ENCODE measurements at places on chromosomes 16 and 17.
A peak's percentile ranks its signal among the peaks of the same experiment; 100 is the strongest.

DNA sequence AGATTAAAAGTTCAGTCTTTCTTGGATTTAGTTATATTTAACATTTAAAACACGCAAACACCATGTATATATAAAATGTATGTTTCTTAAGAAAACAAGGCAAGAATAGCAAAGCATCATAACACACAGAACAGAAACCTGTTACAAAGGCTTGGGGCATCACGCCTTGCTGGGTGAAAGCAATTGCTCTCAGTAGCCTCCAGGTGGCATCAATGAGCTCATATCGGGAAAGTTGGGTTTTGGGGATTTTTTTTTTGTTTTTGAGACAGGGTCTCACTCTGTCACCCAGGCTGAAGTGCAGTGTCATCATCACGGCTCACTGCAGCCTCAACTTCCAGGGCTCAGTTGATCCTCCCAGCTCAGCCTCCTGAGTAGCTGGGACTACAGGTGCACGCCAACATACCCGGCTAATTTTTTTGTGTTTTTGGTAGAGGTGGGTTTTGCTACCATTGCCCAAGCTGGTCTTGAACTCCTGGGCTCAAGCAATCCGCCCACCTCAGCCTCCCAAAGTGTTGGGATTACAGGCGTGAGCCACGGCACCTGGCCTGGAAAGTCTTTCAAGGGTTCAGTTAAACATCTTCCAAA, 56.9 kb downstream of the CYB5D2 start:
- DNase-seq = peak; percentile 46

- DNase-seq = no peak
Observed at GRCh38 chr17:42072323-42073187, 22.2 kb upstream of the C17orf113 start.

DNA sequence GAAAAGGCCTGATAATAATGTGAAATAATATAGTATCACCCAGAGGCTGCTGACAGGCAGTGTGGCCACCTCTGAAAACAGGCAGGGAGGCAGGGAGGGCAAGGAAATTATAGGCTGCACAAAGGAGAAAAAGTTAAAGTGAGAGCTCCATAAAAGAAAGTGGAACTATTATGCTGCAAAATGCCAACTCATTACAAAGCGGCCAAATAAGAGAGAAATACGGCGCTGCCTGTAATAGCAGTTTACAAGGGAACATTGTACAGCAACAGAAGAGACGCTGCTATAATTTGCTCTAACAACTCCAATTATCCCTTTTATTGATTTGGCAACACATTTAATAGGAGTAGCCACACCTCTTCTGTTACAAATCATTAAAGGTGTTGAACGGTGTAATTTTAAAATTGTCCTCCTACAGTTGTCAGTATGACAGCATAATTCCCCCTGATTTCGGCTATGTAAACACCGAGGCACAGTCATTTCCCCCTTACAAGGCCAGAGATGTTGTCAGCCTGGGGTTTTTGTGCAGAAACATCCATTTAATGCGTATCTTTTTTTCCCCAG, 120.3 kb downstream of the MRM1 start:
- peak; percentile 98 for DNase-seq

DNA sequence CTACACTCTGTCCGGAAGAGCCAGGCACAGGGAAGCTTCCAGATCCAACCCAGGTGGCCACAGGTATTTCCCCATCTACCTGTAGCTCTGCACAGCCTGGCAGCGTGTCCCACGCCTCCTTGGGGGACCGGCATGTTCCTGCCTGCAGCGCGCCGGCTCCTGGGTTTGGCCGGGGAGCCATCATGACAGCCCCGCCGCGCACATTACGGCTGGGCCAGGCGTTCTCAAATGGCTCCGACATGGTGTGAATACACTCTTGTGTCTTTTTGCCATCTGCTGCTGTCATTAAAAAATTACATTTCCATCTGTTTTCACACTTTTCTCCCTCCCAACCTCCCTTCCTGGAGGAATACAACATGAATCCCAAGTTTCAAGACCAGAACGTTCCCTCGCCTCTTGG, 8.0 kb upstream of the GINS2 start:
- DNase-seq = no peak

DNA sequence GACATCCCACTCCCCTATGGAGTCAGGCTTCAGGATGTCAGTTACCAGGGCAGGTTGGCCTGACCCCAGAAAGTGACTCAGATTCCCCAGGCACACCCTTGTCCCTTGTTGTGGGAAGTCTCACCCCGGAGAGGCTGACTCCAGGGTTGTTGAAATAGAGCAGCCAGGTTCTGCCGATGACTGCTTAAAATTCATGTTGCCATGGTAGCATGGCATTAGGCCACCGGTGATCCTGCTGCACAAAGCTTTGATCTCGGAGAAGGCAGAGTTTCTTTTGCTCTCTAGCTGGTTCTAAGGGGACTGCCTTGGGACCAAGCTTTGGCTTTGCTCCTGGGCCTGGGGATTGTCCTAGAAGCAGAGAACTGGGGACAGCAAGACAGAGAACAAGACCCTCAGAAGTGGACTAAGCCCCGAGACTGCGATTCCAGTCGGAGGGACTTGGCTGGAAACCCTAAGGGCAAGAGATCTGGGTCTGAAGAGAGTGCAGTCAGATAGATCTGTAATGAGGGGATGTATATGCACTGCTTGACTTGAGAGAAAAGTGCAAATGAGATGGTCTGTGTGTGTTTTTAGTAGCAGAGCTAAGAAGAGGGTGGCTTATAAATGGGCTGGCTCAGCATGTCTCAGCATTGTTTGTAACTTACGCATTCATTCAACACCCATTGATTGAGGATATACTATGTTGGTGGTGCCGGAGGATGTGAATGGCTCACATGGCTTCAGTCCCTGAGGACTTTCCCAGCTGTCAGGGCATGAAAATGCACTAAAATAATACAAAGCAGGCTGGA, 106.9 kb downstream of the RGS9 start:
- DNase-seq = peak; percentile 46

DNA sequence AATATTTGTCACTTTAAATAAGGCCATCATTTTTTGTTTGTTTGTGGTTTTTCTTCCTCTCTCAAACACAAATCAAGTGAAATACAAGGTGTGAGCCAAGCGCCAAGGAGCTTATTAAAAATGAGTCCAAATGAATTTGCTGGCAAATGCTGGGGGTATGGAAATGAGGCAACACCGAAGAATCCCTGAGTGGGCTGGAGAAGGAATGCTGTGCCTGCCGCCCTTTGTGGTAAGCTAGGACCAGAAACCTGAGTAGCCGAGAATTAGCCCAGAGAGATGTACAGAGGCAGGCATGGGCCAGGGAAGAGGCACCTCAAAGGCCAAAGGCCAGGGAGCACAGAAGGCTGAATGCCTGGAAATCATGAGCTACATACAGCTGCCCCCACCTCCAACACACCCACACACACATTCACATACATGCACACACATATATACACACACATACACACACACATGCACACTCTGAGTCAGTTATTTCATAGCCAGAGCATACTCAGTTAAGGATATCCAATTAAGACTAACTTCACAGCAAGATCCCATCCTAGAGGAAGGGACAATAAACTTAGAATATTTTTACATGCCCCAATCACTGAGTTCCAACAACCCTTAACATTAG, 266.1 kb upstream of the DYNLRB2 start:
- DNase-seq = no peak

GRCh38 chr17:34926661-34927060, 34.6 kb downstream of the CCT6B start:
- DNase-seq = no peak

DNA sequence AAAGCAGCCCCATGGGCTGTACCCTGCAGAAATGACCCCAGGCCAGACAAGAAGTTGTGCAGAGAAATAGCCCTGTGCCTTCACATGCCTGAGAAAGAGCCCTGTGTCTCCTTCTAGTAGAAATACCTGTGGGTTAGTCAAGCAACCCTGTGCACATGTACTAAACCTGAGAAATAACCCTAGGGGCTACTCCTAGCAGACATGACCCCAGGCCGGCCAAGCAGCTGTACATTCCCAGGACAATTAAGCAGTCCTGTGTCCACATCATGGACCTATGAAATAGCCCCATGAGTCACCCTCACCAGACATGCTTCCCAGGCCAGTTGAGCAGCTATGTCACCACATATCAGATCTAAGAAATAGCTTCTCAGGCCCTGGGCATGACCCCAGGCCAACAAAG, 519.7 kb upstream of the CA10 start:
- no peak for DNase-seq

- DNase-seq = no peak
Observed at GRCh38 chr16:3548445-3548844, 28.8 kb downstream of the NLRC3 start.

DNA sequence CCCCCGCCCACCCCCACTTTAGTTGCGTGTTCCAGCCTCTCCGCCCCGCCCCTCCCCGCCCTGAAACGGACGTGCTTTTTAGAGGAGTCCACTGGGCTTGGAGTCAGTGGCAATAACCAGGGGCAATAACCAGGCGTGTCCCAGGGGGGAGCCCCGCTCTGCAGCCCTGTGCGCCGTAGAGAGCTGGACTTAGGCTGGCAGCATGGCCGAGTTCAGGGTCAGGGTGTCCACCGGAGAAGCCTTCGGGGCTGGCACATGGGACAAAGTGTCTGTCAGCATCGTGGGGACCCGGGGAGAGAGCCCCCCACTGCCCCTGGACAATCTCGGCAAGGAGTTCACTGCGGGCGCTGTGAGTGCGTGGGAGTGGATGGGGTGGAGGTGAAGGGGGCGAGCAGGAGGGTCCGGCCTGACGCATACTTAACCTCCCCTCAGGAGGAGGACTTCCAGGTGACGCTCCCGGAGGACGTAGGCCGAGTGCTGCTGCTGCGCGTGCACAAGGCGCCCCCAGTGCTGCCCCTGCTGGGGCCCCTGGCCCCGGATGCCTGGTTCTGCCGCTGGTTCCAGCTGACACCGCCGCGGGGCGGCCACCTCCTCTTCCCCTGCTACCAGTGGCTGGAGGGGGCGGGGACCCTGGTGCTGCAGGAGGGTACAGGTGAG, at the start of gene ALOX15B:
Gene ALOX15B, plus strand, starts transcription at position 106 of the 657 bp plus-strand sequence. Its CDS starts 97 bp downstream, at position 203.
- no peak for DNase-seq

DNA sequence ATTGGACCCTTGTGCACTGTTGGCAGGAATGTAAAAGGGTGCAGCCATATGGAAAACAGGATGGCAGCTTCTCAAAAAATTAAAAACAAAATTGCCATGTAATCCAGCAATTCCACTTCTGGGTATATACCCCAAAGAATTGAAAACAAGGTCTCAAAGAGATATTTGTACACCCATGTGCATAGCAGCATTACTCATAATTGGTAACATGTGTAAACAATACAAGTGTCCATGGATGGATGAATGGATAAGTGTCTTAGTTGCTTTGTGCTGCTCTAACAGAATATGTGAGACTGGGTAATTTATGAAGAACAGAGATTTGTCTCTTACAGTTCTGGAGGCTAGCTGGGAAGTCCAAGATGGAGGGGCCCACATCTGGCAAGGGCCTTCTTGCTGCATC, 3.8 kb upstream of the RUNDC3A start:
- no peak for DNase-seq

DNA sequence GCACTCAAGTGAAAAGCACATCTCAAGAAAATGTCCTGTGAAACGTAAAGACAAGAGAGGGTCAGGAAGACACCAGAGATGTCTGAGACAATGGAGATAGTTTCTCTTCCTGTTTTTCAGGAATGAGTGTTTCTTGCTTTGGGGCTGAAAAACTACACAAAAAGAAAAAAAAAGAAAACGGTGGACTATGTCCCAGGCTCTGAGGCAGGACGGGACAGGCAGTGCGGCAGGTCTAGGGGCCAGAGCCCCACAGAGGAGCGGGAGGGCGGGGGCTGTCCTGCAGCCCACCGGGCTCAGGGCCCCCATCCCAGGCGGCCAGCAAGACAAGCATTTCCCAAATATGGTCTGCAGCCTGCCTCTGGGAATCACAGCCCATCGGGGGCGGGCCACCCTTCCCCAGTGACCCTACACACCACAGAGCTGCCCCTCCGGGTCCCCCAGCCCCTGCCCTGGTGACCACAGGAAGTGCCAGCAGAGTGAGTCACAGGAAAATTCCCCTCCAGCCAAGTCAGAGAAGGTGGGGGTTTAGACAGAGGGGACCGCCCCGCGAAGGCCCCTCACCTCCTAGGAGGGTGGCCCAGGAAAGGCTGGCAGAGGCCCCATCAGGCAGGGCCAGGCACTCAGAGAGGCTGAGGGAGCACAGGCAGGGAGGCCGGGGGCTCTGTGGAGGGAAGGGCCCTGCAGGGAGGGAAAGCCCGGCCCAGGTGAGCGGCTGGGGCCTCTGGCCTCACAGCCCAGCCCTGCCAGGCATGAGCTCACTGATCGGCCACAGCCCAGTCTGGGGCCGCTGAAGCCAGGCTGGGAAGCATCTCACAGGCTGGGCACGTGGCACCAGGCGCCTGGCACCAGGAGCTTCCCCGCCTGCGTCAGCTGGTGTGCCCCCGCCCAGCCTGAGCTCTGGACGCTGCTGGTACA, 6.3 kb downstream of the BCAR1 start:
- no peak for DNase-seq

GRCh38 chr16:74623839-74624235, 16.9 kb upstream of the GLG1 start:
- DNase-seq = no peak

DNA sequence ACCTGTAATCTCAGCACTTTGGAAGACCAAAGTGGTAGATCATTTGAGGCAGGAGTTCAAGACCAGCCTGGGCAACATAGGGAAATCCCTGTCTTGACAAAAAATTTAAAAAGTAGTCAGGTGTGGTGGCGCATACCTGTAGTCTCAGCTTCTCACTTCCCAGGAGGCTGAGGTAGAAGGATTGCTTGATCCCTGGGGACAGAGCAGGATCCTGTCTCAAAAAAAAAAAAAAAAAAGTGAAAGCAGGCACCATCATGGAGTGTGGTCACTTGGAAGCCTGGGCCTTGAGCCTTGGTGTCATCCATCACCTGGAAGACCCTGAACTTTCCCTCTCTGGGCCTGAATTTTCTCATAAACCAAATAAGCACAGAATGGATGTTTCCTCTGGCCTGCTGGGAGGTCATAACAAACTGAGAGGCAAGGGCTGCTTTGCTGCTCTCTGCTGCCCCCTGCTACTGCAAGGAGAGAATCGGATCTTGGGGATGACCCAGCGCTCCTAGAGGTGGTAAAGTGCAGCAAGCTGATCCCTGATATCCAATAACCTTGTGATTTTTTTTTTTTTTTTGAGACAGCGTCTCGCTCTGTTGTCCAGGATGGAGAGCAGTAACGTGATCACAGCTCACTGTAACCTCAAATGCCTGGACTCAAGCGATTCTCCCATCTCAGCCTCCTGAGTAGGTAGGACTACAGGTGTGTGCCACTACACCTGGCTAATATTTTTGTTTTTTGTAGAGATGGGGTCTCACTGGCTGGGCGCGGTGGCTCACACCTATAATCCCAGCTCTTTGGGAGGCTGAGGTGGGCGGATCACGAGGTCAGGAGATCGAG, 75.9 kb upstream of the RNU2-1 start:
- no peak for DNase-seq

DNA sequence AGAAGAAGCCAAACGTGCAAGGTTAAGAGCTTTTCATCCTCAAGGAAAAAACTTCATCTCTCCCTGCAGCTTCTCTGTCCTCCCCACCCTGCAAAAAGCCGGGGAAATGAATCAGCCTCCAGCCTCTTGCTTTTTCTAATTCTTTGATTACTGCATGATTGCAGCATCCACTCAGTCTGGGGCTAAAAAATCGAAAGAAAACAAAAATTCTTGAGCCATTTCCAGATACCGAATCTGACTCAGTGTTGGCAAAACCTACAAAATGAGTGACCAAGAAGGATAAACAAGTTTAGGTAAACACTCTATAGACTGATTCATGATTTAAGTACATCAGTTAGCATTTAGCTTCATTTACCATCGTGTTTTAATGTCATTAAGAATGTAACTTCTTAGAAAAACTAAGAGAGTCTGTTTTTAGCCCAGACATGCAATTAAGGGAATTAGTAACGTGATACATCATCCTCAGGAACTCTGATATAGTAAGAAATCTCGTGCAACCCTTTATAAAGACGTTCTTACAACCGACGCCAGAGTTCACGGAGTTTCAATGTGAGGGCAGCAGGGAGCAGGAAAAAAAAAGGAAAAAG, 287.3 kb upstream of the FOXF1 start:
- no peak for DNase-seq

- no peak for DNase-seq
Observed at GRCh38 chr17:64328036-64328858, 62.4 kb downstream of the PECAM1 start.

Measured in NCI-H1436 (cell line).